ENCODE measurements at places on chromosomes 3 and 15. TPM values are rescaled to one million over a fixed set of nuclear protein-coding genes. Genes with fewer than 3 reads are reported as not detected.

- no peak for DNase-seq
Measured at GRCh38 chr3:175199961-175200360, 340.8 kb downstream of the NAALADL2 start.

- DNase-seq, result no peak
Measured at GRCh38 chr3:42988097-42988496, 9.0 kb downstream of the GASK1A start.

DNA sequence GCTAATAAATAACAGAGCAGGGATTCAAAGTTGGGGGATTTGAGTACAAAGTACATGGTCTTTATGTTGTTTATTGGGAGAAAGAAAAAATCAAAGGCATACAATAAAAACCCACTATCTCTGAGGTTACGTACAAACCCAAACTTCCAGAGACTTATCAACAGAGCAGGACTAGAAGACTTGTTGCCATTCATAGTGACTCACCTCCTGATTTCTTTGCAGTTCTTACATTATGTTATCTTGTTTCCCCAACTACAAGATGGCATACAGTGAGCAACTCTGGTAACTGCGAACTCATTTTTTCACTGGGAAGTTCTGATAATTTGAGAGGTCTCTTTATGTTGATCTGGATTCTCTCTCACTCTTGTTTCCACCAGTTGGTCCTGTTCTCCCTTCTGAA lies 80.6 kb upstream of the ETV5 start:
- no peak for DNase-seq

The GNAT1 gene
- not detected for total RNA-seq

- DNase-seq, result peak; percentile 6
Measured at GRCh38 chr3:119809249-119810017, 27.5 kb downstream of the NR1I2 start.

The MESP1 gene
- total RNA-seq, result 2.1 TPM

The U2SURP gene
- 87.8 TPM for total RNA-seq

The GOLGA6L7 gene
- not detected for total RNA-seq
